ENCODE measurements at places on chromosomes 4 and X.

- no peak for DNase-seq
These were observed 34.7 kb upstream of the PLAC1 start for GRCh38 chrX:134692990-134693389.

DNA sequence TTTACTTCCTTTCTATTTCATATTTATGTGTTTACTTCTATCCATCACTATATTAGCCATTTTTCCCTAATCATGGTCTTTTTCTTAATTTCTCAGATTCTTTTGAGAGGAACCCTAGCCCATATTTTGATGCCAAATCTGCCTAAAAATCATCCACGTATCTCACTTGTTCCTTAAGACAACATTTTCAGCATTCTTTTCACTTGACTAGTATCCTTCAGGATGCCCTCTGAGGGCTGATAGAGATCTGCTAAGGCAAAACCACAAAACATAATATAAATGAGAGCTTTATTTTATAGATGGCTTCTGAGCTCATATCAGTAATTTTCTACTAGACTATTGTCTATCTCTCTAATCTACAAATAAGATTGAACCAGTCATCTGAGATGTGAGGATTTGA lies 341.9 kb downstream of the GPM6A start:
- DNase-seq = no peak

GRCh38 chrX:41984628-41985027 lies 61.3 kb upstream of the CASK start:
- DNase-seq = no peak

- DNase-seq = no peak
These were observed 30.9 kb downstream of the RNF212 start for GRCh38 chr4:1082215-1083182.

DNA sequence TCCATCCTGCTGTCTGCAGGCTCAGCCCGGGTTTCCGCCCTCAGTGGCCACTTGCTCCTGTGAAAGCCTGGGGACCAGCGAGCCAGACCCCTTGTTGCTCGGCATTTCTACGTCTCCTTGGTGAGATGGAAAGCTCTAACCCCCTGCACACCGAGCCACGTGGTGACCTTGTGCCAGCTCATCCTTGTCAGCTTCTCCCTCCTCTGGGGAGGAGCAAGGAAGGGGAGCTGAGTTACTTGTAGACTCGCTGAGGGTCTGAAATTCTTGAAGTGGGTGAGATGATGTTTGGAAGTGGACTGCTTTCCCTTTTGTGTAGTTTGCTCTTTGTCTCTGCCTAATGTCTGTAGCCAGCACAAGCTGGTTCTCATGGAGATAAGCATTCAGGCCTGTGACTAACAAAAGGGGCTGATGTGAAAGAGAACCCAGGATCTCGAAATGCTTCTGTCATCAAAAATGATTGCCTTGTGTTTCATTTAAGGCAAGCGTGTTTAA lies 29.3 kb downstream of the RGS12 start:
- no peak for DNase-seq

GRCh38 chr4:111499291-111499690 lies 646.0 kb upstream of the FAM241A start:
- no peak for DNase-seq

GRCh38 chr4:78525559-78525958 lies 26.0 kb upstream of the ANXA3 start:
- DNase-seq = no peak

DNA sequence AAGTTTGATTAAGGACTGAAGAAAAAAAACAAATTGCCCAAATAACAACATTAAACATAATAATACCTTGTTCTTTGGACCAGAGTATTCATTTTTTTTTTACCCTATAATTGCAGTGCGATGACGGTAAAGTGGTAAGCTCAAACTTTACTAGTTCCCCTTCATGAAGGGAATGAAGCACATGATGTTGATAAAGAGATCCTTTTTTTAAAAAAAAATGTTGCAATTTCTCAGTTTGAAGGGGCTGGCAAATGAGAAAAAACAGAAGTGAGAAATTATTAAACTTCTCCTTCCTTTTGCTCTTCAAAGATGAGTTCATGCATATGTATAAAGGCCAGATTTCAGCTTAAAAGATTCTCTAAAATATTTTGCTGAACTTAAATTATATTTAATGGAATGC lies 231.7 kb downstream of the C4orf33 start:
- DNase-seq = no peak

GRCh38 chrX:7372825-7373525 lies 225.0 kb upstream of the PUDP start:
- DNase-seq = no peak

DNA sequence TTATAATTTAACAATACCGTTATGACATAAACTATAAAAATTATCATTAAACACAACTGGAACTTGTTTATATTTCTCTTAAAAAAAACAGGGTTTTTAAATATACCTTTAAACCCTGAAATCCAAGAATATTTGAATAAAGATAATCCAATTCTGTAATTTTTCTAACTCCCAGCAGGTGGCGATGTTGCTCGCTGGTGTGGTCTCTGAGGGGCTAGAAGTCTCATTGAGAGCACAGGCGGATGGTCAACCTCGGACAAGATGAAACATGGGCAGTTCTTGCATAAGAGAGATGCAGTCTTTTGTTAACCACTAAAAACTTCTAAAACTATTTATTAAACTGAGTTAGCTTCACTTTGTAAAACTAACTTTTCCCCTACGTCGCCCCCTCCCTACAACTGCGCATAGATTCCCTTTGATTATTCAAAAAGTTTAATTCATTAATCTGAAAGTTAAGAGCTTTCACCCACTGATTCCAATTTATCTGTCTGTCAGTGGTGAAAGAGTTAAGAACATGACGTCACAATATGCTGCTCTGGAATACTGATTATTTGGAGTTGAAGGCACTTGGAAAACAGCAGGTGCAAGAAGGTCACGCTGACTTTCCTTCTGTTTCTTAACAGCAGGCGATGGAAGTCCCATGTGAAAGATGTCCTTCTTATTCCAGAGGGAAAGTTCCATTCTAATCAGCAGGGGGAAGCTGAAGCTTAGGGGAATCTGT lies 29.5 kb downstream of the DMP1 start:
- DNase-seq = no peak

- DNase-seq = no peak
These were observed 1344.3 kb downstream of the ADGRL3 start for GRCh38 chr4:62544428-62544827.

All from T follicular helper cell (primary cell).